ENCODE measurements at places on chromosomes 3 and 15.

DNA sequence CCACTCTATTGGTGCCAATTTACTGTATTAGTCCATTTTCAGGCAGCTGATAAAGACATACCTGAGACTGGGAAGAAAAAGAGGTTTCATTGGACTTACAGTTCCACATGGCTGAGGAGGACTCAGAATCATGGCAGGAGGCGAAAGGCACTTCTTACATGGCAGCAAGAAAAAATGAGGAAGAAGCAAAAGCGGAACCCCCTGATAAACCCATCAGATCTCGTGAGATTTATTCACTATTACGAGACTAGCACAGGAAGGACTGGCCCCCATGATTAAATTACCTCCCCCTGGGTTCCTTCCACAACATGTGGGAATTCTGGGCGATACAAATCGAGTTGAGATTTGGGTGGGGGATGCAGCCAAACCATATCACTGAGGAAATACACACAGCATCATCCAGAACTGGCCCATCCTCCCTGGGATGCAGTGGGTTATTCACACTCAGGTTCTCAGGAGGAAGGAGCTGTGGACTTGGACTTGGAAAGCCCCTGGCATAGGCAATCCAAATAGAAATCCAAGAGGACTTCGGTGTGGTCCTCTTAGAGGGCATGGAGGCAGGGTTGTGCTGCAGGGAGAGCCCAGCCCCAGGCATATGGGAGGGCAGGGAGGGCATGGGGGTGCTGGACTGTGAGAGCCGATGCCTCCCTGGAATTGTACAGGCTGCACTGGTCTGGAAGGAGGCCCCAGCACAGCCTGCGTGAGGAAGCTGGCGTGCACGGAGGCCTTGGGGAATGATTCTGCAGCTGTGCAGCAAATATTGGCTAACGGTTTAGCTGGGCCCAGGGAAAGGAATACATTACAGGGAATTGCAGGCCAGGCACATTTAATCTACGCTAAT is 62.9 kb downstream of the EFCAB12 start:
- DNase-seq, result no peak

GRCh38 chr15:63063164-63063756 is 20.7 kb downstream of the TPM1 start:
- no peak for DNase-seq

DNA sequence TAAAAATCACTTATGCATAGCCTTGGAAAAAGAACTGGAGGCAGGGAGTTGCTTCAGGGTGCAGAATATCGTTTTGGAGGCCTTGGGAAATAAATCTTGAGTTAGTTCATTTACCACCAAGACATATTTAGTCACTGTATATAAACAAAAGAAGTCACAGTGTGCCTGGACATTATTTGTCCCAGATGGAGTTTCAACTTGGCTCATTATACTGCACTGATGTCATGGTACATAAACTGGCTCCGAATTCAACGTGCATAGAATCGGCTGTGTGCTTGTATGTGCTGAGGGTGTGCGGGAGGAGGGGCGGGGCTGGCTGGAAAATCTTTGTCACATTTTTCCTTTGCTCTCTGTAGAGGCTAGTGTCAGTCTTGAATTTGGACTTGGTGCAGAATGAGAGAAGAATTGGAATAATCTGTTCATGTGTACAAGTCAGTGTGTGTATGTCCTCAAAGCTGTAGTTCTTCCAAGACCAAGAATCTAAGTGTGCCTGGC is 86.6 kb downstream of the FNDC3B start:
- DNase-seq, result no peak

DNA sequence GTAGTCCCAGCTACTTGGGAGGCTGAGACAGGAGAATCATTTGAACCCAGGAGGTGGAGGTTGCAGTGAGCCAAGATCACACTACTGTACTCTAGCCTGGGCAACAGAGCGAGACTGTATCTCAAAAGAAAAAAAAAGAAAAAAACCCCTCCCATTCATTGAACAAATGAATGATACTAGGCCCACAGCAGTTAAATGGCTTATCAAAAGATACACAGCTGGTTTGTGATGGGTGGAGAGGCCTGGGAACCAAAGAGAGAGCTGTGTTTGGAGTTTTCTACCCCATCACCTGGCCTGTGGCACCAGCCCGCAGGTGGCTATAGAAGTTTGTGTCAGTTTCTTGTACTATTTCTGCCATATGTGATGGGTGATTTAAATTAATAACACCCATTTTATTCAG is 43.1 kb upstream of the LCTL start:
- no peak for DNase-seq

DNA sequence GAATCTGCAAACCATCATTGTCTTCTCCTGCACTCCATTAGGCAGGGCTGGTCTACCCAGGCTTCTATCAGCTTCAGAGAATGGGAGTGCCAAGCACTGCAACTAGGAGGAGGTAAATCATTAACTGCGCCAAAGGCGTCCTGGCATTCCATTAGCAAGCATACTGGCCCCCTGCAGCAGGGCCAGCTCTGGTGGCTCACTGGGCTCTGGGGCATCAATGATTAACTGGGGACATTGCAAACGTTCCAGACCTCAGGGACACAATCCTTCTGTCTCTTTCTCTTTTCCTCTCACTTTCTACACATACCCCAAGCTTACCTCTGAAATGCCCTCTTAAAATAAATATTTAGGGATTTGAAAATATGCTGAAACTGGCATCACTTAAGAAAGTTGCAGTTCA is 129.0 kb downstream of the MYLK start:
- DNase-seq, result no peak

DNA sequence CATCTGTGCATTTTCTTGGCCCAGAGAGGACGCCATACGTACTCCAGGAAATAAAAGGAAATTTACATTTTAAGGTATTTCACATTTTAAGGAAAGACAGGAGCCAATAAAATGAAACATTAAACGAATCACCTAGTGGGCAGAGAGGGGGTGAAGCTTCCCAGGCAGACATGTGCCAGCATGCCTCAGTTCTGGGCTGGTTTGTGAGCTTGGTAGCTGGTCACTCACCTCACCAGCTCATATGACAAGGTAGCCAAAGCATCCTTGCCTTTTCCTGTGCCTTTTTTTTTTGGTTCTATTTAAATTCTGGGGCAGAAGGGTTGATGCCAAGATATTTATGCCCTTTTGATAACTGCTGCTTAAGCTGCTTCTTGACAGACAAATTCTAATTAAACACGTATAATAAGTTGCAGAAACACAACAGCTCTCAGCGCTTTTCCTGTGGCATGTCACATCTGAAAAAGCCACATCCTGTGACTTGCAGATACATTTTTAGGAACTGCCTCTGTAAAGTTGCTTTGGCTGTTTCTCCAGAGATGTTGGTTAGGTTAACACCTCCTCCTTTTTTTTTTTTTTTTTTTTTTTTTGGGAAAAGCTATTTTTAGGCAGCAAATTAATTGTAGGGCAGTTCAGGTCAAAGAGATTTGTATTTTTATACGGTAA is 218.6 kb downstream of the PDCD6IP start:
- DNase-seq, result no peak

GRCh38 chr3:99434190-99434589 is 204.2 kb upstream of the COL8A1 start:
- DNase-seq, result no peak

DNA sequence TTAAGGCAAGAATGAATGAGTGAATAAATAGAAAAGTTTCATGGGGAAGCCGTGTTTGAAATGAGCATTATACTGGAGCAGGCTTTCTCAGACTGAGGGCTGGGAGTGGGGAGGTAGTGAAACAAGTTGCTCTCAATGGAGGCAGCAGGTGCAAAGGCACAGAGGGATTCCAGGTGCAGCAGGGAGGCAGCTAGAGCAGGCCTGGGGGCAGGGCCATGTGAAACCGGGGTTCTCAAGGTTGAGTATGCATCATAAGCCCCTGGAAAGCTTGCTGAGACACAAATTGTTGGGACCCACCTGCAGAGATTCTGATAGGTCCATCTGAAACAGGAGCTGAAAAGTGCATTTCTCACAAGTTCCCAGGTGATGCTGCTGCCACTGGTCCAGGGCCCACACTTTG is 45.3 kb downstream of the BFSP2 start:
- DNase-seq, result no peak

DNA sequence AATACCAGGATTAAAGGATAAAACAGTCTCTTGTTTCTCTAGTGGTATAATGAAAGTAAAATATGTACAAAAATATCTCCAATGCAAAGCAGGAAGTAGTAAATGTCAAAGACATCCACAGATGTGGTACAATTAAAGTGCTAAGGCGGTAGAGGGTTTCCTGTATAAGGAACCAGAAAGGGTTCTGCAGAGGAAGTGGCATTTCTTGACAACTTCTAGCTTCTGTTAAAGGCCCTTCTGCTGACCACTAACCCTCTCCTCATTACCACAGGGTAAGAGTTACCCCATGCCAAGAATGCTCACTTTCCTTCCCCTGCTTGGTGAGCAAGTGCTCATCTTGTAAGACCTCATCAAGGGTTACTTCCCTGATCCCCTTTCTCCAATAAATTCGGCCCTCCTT is 883.6 kb upstream of the NR2F2 start:
- DNase-seq, result no peak

- no peak for DNase-seq
These were observed 380.5 kb upstream of the CFAP20DC start for GRCh38 chr3:59430341-59430740.

DNA sequence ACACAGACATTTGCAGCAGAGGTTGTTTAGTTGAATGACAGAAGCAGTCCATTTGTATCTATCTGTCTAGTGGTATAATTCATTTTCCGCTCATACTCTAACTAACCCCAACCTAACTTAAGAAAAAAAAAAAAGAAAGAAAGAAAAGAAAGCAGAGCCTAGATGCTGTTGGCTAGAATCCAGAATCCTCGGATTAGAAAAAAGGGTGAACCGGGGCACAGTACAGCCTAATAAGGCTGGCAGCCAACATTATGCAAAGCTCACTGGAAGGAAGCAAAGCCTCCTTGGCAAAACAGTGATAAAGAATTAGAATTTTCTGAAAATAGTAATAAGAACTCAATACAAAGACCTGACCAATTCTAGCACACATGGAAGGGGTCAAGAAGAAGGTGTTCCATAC is 640.8 kb downstream of the TUSC7 start:
- DNase-seq, result no peak

- DNase-seq, result no peak
These were observed 14.1 kb downstream of the MGLL start for GRCh38 chr3:127808197-127808596.

- DNase-seq, result no peak
These were observed 74.0 kb upstream of the STRIT1 start for GRCh38 chr3:155367506-155367905.

DNA sequence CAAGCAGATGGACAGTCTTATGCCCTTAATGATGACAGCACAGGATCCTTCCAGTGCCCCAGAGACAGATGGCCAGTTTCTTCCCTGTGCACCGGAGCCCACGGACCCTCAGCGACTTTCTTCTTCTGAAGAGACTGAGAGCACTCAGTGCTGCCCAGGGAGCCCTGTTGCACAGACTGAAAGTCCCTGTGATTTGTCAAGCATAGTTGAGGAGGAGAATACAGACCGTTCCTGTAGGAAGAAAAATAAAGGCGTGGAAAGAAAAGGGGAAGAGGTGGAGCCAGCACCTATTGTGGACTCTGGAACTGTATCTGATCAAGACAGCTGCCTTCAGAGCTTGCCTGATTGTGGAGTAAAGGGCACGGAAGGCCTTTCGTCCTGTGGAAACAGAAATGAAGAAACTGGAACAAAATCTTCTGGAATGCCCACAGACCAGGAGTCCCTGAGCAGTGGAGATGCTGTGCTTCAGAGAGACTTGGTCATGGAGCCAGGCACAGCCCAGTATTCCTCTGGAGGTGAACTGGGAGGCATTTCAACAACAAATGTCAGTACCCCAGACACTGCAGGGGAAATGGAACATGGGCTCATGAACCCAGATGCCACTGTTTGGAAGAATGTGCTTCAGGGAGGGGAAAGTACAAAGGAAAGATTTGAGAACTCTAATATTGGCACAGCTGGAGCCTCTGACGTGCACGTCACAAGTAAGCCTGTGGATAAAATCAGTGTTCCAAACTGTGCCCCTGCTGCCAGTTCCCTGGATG is 198.7 kb downstream of the AKAP13 start:
- DNase-seq, result no peak

DNA sequence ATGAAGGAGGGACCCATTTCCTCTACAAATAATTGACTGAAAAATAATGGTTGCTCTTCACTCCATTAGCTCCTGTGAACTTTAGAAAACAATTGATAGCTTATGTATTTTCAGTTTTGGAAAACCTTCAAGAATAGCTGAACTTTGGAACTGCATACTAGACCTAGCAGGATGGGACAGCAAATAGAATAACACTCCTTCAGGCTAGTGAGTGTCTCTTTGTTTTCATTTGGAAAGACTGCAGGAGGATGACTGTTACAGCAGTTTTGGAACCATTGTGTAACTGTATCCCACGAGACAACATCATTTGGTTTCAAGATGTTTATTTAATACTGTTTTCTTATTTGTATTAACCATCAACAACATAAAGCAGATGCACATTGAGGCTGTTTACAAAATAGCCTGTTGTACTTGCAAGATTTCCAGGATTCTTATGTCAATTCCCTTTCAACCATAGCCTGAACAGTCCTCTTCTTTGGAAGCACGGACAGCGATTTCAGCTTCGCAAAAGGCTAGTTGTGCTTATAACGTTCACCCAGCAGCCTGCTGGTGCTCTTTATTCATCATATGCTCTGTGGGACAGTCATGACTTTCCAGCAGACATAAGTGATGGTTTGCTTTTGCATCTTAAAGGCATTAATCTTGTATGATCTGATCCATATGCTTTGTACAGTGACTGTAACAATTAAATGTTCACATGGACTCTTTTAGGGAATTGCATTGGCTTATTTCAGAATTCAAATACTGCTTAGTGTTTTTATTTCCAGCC is 335.5 kb downstream of the IL5RA start:
- DNase-seq, result no peak

GRCh38 chr3:107877936-107878335 is 212.9 kb downstream of the CD47 start:
- DNase-seq, result no peak
